ENCODE measurements at places on chromosomes 11 and 22. TPM values are rescaled to one million over a fixed set of nuclear protein-coding genes. Genes with fewer than 3 reads are reported as not detected.

GRCh38 chr11:73957654-73958361 lies 7.0 kb downstream of the DNAJB13 start:
- DNase-seq: no peak

GRCh38 chr22:46069521-46070214 lies 80.7 kb upstream of the PPARA start:
- no peak for DNase-seq

DNA sequence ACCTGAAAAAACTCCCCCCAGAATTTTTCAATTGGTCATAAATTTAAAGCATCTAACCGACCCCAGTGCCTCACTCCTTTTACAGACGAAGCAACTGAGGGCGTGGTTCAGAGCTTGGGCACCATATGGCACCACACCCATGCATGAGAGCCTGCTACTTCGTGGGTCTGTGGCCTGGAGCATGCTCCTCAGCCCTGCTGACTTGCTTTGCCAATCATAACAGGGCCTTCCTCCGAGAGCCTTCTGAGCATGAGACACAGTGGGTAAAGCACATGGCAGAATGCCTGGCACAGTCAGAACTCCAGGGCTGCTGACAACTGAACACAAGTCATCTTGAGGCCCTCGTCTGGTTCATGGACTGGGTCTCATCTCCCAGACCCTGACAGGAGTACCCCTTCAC lies 33.3 kb downstream of the HIRA start:
- no peak for DNase-seq

GRCh38 chr22:31162015-31162765 lies 2.2 kb downstream of the RNF185 start:
- no peak for DNase-seq

DNA sequence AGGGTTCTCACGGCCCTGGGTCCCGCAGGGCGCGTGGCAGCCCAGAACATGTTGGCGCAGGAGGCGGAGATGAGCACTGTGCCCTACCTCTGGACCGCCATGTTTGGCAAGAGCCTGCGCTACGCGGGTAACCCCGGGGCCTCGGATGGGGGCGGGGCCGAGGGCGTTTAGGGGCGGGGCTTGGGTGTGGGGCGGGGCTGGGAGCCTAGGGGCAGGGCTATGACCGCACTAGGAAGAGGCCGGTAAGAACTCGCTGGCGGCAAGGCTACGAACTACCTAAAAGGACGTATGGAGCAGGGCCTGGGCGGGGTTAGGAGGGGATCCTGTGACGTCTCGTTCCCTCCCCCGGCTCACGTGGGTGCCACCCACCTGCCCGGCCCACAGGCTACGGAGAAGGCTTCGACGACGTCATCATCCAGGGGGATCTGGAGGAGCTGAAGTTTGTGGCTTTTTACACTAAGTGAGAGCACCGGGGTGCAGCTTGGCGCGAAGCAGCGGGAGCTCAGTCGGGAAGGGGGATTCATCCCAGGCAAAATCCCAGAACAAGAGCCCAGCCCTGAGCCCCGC lies 2.8 kb upstream of the LZTR1 start:
- peak; percentile 46 for DNase-seq

GRCh38 chr22:44441401-44442185 lies 56.4 kb downstream of the RTL6 start:
- no peak for DNase-seq

DNA sequence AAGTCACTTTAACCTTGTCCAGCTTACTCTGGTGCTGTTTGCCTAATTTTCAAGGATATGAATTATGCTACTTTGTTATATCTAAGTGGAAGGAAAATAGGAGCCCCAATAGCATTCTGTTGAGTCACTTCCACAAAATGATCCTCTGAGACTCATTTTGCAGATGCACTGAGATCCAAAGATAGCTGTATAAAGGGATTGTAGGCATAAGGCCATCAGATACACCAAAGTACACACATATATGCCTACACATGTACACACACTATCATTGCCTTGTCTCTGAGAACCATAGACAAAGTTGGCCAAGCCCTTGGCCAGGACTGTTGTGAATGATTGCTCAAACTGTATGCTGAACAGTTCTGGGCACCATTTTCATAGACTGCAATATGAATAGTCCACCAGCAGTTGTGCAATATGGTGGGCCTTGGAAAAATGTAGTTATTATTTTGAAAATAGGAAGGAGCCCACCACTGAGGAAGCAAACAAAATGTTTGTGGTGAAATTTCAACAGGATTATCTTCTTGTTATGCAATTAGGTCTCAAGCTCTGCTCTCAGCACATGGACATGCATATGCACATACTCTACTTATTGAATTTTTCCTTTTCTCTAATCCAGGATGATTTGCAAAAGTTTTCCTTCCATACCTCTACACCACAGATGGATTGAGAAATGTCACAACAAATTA lies 186.0 kb upstream of the CTSC start:
- no peak for DNase-seq

TRIM48 gene
- total RNA-seq: not detected

SPTY2D1 gene
- total RNA-seq: 27.1 TPM

TSGA10IP gene
- total RNA-seq: not detected

CDHR5 gene
- total RNA-seq: not detected

C11orf86 gene
- not detected for total RNA-seq

Data from urinary bladder (tissue), 4 donors.